ENCODE measurements at places on chromosomes 5 and 9.

DNA sequence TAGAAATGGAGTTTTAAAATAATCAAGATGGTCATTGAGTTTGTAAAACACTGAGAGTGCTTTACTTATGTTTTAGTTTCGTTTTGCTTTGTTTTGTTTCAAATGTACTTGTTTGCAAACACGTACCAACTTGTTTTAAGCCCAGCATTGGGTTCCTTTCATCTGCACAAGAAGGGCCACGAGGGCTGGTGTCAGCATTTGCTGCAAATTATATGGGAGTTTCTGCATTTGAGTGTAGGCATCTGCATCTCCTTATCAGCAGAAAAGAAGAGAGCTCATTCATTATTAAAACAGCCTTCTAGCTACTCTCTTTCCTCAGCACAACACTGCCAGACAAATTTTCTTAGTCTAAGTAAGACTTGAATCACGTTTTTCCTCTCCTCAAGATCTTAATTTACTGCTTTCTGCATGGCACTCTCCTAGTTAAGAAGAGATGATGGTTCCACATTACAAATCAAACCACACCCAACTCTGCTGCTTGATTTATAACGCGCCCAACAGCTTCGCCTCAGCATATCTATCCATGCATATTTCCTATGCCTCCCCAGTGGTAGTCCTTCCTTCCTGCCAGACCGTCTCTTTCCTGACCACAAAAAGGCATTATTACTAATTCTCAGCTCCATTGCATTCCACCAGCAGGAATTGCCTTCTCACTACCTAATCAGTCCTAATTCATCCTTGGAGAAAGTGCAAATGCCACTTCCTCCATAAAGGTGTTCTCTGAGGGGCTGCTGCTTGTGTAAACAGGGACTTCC is 95.2 kb upstream of the CAST start:
- H3K27me3 ChIP-seq = no peaks in the 10 kb centered on the region
- no peaks in the 10 kb centered on the region for H3K36me3 ChIP-seq
- H3K4me1 ChIP-seq = no peaks in the 10 kb centered on the region
- no peak for DNase-seq

DNA sequence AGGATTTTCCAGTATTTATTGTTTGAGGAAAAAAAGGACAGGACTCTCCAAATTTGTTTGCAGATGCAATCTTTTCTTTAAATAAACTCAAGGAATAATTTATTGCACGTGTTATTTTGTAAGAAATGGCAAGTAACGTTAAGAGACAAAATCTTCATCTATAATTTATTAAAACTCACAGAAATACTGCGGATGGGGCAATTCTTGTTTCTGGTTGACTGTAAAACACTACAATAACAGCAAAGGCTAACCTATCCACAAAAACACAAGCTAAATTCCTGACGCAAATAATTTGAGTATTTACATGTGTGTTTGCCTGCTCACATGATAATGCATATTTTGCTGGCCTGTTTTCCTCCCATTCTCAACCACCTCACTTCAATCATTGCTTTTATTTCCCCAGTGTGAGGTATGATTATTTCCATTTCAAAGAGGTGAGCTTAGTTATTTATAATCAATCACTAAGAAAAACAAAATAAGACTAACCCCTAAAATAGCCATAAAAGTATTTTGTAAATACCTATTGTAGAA is 619.4 kb downstream of the PDE4D start:
- no peaks in the 10 kb centered on the region for H3K27me3 ChIP-seq
- H3K4me3 ChIP-seq = peak overlapping the region; percentile 51
- no peak for DNase-seq
- H3K27ac ChIP-seq = no peak overlapping the region
- H3K36me3 ChIP-seq = no peaks in the 10 kb centered on the region

- no peaks in the 10 kb centered on the region for H3K27me3 ChIP-seq
- no peak for DNase-seq
- no peak overlapping the region for H3K4me3 ChIP-seq
- no peak overlapping the region for H3K27ac ChIP-seq
Observed at GRCh38 chr5:1088031-1088430, 23.8 kb downstream of the SLC12A7 start.

- no peaks in the 10 kb centered on the region for H3K27me3 ChIP-seq
- no peaks in the 10 kb centered on the region for H3K4me1 ChIP-seq
- DNase-seq = no peak
- H3K27ac ChIP-seq = peak overlapping the region; percentile 99
Observed at GRCh38 chr5:77774981-77775789, 954 bp downstream of the TBCA start.

DNA sequence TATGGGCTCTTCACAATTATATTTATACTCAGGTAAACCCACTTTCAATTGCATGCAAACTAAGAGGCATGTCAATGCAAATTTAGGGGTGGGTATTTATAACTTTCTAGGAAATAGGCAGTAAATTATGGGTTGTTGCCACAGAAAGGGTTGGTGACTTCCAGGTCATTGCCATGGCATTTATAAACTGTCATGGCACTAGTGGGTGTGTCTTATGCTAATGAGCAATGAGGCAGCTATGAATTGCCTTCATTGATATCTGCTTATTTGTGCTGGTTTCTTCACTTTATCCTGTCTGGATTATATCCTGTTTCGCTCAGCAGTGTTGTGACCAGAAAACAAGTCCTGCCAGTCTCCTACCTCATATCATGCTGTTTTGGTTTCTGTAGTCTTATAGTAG is 597.3 kb upstream of the DAB2 start:
- no peaks in the 10 kb centered on the region for H3K27me3 ChIP-seq
- no peak for DNase-seq
- H3K36me3 ChIP-seq = no peaks in the 10 kb centered on the region
- no peak overlapping the region for H3K4me3 ChIP-seq
- no peaks in the 10 kb centered on the region for H3K4me1 ChIP-seq

GRCh38 chr9:120712539-120713031 is 1.7 kb downstream of the MEGF9 start:
- H3K27ac ChIP-seq = peak overlapping the region; percentile 84
- H3K36me3 ChIP-seq = no peaks in the 10 kb centered on the region
- no peak for DNase-seq
- no peaks in the 10 kb centered on the region for H3K4me1 ChIP-seq
- H3K4me3 ChIP-seq = peak overlapping the region; percentile 91
- H3K27me3 ChIP-seq = no peaks in the 10 kb centered on the region

DNA sequence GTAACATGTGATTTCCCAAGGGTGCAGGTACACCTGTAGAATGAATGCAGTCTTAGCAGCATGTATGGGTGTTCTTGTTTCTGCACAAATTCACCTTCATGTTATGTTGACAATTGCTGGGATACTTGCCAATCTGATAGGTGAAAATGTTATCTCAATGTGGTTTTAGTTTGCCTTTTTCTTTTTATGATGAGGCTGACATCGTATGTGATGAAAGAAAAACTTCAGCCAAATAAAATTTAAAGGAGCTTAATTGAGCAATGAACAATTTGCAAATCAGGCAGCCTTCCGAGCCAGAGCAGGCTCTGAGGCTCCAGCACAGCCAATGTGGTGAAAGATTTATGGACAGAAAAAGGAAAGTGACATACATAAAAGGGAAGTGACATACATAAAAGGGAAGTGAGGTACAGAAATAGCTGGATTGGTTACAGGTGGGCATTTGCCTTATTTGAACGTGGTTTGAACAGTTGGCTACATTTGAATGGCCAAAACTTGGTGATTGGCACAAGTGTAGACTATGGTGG is 10.5 kb downstream of the TAL2 start:
- no peak for DNase-seq
- no peak overlapping the region for H3K27ac ChIP-seq
- H3K27me3 ChIP-seq = no peaks in the 10 kb centered on the region

GRCh38 chr9:87812375-87813118 is 70.1 kb upstream of the SPATA31E1 start:
- peaks cover 12% of the 10 kb centered on the region for H3K27me3 ChIP-seq
- H3K27ac ChIP-seq = no peak overlapping the region
- H3K36me3 ChIP-seq = no peaks in the 10 kb centered on the region
- H3K4me3 ChIP-seq = no peak overlapping the region

DNA sequence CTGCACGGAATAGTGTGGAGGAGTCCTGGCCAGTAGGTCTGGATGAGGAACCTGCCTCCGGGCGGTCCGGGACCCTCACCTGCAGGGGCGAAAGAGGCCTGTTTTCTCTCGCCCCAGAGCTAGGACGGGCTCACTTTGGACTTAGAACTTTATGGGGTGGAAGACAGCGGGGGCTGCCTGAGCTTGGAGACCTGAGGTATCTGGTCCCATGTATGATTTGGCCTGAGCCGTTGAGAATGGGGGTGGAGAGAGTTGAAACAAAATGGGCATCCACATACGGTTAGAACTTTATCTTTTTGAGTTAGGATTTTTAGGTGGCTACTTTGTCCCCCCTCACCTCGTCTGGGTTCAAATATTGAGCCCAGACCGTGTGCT is 681 bp upstream of the ETF1 start:
- peaks cover 5% of the 10 kb centered on the region for H3K4me1 ChIP-seq
- H3K27ac ChIP-seq = peak overlapping the region; percentile 98
- no peaks in the 10 kb centered on the region for H3K27me3 ChIP-seq

DNA sequence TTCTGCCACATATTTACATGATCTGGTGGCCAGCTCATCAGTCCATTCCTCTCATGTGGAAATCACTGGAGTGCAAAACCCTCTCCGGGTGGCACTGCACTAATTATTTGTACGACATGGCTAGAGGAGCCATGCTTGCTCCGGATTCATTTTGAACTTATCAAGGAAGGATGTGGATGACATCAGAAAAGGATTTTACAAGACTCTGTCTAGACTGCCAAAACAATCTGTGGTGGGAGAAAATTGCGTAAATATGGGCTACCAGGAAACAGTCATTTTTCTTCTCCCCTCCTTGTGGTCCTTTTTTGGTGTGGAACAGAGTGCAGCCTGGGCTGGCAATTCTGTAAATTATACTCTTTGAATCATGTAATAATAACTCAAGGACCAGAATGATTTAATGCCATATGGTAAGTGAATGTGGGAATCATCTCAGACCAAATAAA is 123.4 kb upstream of the IFNE start:
- no peaks in the 10 kb centered on the region for H3K27me3 ChIP-seq
- DNase-seq = no peak
- H3K36me3 ChIP-seq = no peaks in the 10 kb centered on the region
- H3K4me1 ChIP-seq = no peaks in the 10 kb centered on the region
- H3K27ac ChIP-seq = no peak overlapping the region

GRCh38 chr5:79413112-79413511 is 100.8 kb downstream of the HOMER1 start:
- H3K36me3 ChIP-seq = no peaks in the 10 kb centered on the region
- H3K27me3 ChIP-seq = no peaks in the 10 kb centered on the region
- H3K4me1 ChIP-seq = no peaks in the 10 kb centered on the region
- no peak overlapping the region for H3K4me3 ChIP-seq
- H3K27ac ChIP-seq = no peak overlapping the region

- H3K27ac ChIP-seq = peak overlapping the region; percentile 12
- no peaks in the 10 kb centered on the region for H3K27me3 ChIP-seq
- no peak for DNase-seq
Observed at GRCh38 chr9:6564360-6564759, 81.2 kb downstream of the GLDC start.

- no peak overlapping the region for H3K27ac ChIP-seq
- no peak overlapping the region for H3K4me3 ChIP-seq
- no peak for DNase-seq
- no peaks in the 10 kb centered on the region for H3K36me3 ChIP-seq
Observed at GRCh38 chr5:88827997-88828396, 55.0 kb downstream of the MEF2C start.

GRCh38 chr9:127783111-127784008 is 2.5 kb upstream of the CDK9 start:
- H3K27me3 ChIP-seq = no peaks in the 10 kb centered on the region
- peak; percentile 42 for DNase-seq
- H3K4me1 ChIP-seq = peaks cover 9% of the 10 kb centered on the region
- peak overlapping the region; percentile 99 for H3K27ac ChIP-seq
- H3K36me3 ChIP-seq = peaks cover 2% of the 10 kb centered on the region
- no peak overlapping the region for H3K4me3 ChIP-seq

DNA sequence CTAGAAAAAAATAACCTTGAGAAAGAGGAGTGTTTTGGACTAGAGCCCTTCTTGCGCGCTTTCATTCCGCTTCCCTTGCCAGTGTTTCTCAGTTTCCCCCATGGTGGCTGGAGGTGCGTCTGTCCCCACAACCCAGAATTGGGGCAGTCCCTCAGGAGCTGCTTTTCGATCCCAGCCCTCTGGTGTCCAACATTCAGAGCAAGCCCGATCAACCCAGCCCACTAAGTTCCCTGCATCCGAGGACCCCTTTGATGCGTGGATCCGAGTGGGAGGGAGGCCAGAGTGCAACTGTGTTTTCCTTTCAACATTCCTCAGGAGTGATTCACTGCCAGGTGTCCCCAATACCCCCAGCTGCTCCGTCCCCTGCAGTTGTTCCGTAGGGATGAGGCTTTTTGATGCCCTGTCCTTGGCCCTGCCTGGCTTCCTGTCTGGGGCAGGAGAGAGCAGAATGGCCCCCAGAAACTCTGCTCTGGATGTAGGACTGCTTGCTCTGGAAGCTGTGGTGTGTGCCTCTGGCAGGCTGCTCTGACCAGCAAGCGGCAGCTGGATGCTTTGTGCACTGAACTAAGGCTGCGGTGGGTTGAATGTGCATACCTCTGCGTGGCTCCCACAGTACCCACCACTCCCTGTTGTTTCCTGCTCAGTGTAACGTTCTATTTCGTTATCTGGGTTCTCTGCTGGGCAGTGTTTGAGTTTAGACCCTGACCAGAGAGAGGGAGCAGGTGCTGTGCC is 117.5 kb downstream of the BOD1 start:
- DNase-seq = no peak
- peak overlapping the region; percentile 67 for H3K27ac ChIP-seq
- H3K27me3 ChIP-seq = no peaks in the 10 kb centered on the region
- no peaks in the 10 kb centered on the region for H3K36me3 ChIP-seq
- H3K4me1 ChIP-seq = peaks cover 9% of the 10 kb centered on the region
- H3K4me3 ChIP-seq = no peak overlapping the region

GRCh38 chr9:91465420-91465819 is 41.8 kb upstream of the NFIL3 start:
- H3K27ac ChIP-seq = no peak overlapping the region
- no peaks in the 10 kb centered on the region for H3K36me3 ChIP-seq
- no peak overlapping the region for H3K4me3 ChIP-seq
- no peak for DNase-seq
- H3K4me1 ChIP-seq = no peaks in the 10 kb centered on the region

DNA sequence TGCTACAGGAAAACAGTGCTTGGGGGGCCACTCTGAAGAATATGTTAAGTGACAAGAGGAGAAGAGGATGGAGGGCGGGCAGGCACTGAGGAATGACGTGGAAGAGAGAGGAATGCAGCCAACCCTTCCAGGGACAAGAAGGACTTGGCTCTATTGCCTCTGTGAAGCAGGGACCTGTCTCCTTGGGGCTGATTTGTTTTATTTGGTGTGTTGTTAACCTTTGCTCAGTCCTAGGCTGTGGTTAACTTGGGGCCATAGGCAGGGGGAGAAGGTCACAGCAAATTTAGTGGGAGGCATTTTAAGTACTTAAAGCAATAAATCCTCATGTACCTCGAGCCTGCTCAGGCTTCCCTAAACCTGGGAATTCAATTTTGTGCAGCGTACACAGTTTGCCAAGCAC is 39.9 kb downstream of the KIF4B start:
- no peaks in the 10 kb centered on the region for H3K4me1 ChIP-seq
- no peaks in the 10 kb centered on the region for H3K27me3 ChIP-seq
- no peak overlapping the region for H3K4me3 ChIP-seq
- no peak for DNase-seq
- no peaks in the 10 kb centered on the region for H3K36me3 ChIP-seq
- H3K27ac ChIP-seq = no peak overlapping the region

GRCh38 chr9:124410321-124410913 is 4.8 kb downstream of the PSMB7 start:
- no peaks in the 10 kb centered on the region for H3K27me3 ChIP-seq
- H3K36me3 ChIP-seq = peaks cover 12% of the 10 kb centered on the region
- H3K4me1 ChIP-seq = no peaks in the 10 kb centered on the region
- H3K4me3 ChIP-seq = no peak overlapping the region
- no peak for DNase-seq

GRCh38 chr9:135486267-135487065 is 6.9 kb downstream of the PPP1R26 start:
- no peaks in the 10 kb centered on the region for H3K27me3 ChIP-seq
- DNase-seq = no peak
- no peaks in the 10 kb centered on the region for H3K36me3 ChIP-seq
- no peaks in the 10 kb centered on the region for H3K4me1 ChIP-seq
- no peak overlapping the region for H3K27ac ChIP-seq

All from breast epithelium (tissue), 4 donors.